Amniotic epithelial cell (primary cell): ENCODE measurements at places on chromosomes 5 and 9.
A peak's percentile ranks its signal among the peaks of the same experiment; 100 is the strongest.

- no peak for DNase-seq
These were observed 707 bp downstream of the GTF3C5 start for GRCh38 chr9:133031496-133031911.

- no peak for DNase-seq
These were observed 96.1 kb upstream of the APC start for GRCh38 chr5:112641515-112642110.

GRCh38 chr9:135340726-135341475, 138.7 kb upstream of the PPP1R26 start:
- no peak for DNase-seq

- DNase-seq: no peak
These were observed 115.8 kb downstream of the RXRA start for GRCh38 chr9:134442085-134442474.

- DNase-seq: peak; percentile 12
These were observed 127.9 kb downstream of the NNT start for GRCh38 chr5:43730832-43731342.

DNA sequence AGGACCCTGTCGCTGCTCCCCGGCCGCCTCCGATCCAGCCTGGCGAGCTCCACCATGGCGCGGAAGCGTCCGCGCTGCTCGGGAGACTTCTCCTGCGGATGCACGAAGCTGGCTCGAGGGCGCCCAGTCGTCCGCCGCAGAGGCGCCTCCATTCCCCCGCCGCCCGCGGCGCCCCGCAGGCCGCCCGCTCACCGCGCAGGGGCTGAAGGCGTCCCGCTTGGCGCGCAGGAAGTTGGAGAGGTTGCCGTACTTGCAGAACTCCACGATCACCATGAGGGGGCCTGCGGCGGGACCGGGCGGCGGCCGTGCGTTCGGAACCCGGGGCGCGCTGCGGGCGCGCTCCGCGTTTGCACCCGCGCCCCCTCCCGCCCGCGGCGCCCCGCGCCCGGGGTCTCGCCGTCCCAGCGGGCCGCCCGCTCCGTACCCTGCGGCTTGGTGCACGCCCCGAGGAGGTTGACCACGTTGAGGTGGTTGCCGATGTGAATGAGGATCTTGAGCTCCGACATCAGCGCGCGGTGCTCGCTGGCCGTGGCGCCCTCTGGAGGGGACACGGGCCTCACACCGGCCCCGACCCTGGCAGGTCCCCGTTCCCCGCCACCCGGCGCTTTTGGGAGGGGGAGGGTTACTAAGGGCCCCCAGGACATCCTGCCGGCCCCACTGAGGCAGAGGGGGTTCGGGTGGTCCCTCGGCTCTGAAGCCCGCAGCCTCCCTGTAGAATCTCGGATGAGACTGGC, 27.7 kb upstream of the SCGB3A1 start:
- DNase-seq: peak; percentile 30

DNA sequence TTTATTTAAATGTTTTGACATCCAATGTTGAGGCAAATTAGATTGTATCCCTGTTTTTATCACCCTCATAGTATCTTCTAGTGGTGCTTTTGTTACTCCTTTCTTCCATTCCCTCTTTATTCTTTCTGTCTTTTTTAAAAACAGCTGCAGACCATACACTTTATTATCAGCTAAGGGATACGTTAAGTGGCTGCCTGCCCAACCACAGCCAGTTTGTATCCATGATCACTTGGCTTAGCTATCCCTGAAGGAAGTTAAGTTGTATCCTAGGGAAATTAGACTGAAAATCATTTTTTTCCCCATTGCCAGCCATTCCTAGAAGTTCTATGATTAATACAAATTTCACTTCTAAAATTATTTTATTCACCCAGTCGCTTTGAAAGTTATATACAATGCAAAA, 1032.7 kb downstream of the NR2F1-AS1 start:
- DNase-seq: peak; percentile 76

DNA sequence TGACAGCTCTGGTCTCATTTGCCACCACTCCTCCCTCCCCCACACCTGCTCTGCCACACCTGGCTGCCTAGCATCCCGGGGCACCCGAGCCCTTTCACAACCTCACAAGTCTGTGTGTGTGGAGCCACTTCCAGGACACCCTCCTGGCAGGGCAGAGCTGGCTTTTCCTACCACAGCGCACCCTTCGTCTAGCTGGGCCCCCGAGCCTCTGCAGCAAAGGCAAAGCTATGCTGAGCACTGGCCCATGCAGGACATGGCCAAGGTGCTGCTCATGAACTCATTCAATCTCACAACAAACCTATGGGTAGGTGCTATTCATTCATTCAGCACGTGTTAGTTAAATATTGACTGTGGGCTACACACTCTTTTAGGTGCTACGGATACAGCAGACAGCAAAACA, 43.4 kb downstream of the DUSP1 start:
- no peak for DNase-seq
